Activated CD4-positive, alpha-beta T cell treated with anti-CD3 and anti-CD28 coated beads, Interleukin-2, amount 50 U/mL, for 4 hours (primary cell): ENCODE measurements at places on chromosomes 2 and 18.

DNA sequence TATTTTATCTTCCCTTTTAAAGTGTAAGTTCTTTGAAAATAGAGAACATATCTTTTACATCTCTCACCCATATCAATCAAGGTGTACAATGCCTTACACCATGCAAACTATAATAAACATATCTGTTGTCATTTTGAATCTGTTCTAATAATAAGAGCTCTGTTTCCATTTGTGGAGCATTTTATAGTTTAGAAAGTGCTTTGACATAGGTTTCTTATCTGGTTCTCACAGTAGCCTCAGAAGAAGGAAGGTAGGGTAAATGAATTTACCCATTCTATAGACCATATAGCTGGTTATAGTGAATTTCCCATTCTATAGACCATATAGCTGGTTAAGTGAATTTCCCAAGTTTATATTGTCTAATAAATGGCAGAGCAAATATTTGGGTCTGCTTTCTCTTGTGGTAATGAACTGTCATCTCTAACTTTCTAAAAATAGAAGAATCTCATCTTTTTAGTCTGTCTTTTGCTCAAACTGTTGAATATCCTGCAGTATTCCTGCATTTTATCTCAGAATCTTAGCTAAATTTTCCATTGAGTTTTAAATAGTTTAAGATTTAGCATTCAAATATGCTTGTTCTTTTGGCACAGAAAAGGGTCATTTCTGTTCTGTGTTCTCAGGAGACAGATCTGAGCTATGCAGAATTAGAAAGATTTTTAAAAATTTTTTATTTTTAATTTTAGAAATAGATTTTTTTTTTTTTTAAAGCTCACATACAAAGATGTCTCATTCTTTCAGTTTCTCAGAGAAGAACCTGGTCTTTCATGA, 80.7 kb upstream of the STON1 start:
- DNase-seq: no peak

- peak; percentile 23 for DNase-seq
These were observed 31.1 kb upstream of the SATB2 start for GRCh38 chr2:199488772-199489400.

GRCh38 chr2:109216332-109216731, 87.3 kb downstream of the SH3RF3 start:
- no peak for DNase-seq

DNA sequence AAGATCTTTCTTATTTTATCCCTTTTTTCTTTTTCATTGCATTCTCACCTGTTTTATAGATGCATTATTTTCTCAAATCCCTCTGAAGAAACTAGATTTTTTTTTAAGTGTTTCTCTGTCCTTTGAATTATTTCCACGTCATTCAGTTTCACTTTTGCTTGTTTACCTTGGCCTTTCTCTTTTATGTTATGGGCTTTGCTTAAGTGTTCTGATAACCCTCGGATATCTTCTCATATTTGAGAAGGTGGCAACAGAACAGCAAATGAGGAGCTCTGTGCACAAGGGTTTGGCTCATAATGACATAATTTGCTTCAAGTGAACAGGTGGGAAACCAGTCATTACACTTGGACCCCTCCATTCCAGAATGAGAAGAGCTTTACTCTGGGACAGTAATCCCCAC, 111.9 kb downstream of the C1D start:
- DNase-seq: no peak

DNA sequence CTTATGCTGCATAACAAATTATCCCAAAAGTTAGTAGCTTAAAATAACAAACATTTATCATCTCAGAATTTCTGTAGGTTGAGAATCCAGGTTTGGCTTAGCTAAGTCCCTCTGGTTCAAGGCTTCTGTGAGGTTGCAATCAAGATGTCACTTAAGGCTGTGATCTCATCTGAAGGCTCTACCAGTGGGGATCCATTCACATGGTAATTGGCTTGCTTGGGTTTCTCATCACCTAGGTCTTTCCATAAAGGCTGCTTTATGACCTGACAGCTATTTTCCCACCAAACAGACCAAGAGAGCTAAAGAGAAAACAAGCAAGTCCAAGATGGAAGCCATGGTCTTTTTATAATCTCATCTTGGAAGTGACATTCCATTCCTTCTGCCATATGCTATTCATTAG, 137.3 kb downstream of the DTNA start:
- DNase-seq: no peak

GRCh38 chr2:72929010-72929409, 11.7 kb downstream of the EMX1 start:
- DNase-seq: no peak

- no peak for DNase-seq
These were observed 601.2 kb upstream of the SALL3 start for GRCh38 chr18:78378403-78378802.
